Kidney glomerular epithelial cell (primary cell): ENCODE measurements at places on chromosomes 6 and 20.
A peak's percentile ranks its signal among the peaks of the same experiment; 100 is the strongest.

GRCh38 chr6:151546941-151547659, 53.3 kb downstream of the CCDC170 start:
- DNase-seq: no peak

DNA sequence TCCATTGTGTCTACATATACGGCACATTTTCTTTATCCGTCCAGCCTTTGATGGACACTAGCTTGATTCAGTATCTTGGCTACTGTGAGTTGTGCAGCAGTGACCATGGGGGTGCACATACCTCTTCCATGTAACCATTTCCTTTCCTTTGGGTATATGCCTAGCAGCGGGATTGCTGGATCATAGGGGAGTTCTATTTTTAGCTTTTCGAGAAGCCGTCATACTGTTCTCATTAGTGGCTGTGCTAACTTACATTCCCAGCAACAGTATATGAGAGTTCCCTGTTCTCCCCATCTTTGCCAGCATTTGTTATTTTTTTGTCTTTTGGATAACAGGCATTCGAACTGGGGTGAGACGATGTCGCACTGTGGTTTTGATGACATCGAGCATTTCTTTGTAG, 395.0 kb downstream of the SMOC2 start:
- no peak for DNase-seq

GRCh38 chr6:26379740-26380139, 3.2 kb upstream of the BTN2A2 start:
- no peak for DNase-seq

DNA sequence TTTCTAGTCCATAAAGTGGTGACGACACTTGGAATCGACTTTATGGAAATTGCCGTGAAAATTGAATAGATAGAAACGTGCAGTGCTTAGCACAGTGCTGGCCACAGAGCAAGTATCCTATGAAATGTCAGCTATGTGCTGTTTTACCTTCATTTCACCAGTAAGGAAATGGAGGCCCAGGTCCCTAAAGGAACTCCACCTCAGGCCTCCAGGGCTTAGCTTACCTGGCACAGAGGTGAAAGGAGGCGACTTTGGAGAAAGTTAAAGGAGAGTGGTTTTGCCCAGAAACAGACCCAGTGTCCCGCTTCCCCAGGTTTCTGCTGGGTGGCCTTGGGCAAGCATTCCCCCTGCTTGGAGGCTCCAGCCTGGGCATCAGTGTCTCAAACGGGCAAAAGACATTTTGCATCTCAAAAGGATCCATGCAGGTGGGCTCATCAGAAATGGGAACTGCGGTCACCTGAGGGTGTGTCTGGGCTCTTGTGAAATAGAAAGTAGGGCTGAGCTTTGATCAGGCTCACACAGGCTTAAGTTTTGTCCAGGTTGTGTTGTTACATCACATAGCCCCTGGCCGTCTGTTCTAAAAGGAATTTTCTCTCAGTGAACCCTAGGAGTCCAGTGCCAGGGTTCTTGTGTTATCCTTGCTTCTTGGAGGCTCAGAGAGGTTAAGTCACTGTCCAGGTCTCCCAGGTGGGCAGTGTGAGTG, 6.8 kb upstream of the TULP1 start:
- no peak for DNase-seq

DNA sequence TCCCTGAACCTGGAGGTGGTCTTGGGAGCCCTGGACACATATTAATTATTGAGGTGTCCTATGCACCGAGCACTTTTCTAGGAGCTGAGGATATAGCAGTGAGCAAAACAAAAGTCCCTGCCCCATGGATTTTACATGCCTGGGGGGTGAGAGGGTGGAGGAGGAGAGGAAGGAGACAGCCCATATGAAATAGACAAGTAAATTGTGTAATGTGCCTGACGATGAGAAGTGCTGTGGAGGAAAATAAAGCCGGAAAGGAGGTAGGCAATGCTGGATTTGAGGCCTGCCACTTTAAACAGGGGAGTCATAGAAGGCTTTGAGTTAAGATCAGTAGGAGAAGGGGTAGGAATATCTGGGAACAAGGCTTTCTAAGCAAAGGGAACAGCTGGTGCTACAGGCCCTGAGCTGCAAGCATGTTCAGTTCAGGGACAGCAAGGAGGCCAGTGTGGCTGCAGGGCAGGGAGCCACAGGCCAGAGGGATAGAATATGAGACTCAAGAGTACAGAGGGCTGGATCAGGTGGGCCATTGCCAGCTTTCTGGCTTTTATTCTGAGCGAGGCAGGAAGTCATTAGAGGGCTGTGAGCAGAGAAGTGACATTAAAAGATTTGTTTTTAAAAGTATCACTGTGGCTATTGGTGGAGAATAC, 19.1 kb upstream of the MYLIP start:
- no peak for DNase-seq

DNA sequence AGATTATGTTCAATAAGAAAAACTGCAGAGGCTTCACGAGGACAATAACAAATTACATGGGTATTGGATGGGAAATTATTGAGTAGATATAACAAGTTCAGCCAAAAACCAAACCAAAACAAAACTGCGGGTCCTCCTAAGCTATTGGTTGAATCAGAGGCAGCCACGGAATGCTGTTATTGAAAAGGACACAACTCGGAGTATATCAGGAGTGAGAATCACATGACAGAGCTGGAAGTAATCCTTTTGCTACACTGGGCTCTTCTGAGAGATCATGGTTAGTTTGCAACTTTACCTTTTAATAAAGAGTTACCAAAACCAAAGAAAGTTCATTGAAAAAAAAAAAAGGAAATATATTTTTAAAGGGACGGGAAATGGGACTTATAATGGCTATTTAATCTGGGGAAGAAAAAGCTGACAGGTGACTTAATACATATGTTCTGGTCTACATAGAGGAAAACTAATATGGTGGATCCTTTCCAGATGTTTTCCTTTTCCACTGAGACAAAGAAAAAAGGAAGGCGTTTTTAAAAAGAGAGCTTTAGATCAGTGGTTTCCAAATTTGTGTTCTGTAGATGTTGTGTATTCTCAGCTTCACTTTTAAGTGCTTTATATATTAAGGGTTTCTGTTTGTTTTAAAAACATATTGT, 6.9 kb upstream of the CITED2 start:
- DNase-seq: no peak

- DNase-seq: no peak
Measured at GRCh38 chr20:54559890-54560289, 84.5 kb downstream of the DOK5 start.

DNA sequence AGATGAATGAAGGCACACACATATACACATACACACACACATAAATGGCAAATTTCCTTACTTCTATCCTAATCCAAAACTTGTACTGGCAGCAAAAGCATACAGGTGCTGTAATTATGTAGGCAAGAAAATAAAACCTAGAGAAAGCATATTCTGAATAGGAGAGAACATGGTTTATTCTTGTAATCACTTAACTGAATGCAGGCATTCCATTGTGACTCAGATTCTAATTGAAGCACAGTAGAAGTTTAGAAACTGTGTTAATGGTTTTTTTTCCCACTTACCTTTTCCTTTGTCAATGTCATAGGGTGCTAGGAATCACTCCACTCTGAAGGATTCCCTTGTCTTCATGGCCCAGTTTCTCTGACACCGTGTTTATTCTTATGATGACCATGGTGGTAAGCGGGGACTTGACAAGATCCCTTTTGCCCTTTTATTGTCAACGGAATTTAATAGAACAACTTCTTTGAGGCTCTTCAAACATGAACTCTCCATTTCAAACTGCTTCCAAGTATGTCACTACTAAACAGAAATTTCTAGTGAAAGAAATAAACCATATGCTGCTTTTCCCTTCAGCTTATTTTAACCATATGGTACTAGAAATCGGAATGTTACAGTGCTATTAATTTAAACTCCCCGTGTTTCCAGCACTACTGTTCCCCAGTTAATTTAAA, 164.2 kb downstream of the OGFRL1 start:
- DNase-seq: no peak

- no peak for DNase-seq
Measured at GRCh38 chr6:107061125-107062020, 33.4 kb downstream of the MTRES1 start.

DNA sequence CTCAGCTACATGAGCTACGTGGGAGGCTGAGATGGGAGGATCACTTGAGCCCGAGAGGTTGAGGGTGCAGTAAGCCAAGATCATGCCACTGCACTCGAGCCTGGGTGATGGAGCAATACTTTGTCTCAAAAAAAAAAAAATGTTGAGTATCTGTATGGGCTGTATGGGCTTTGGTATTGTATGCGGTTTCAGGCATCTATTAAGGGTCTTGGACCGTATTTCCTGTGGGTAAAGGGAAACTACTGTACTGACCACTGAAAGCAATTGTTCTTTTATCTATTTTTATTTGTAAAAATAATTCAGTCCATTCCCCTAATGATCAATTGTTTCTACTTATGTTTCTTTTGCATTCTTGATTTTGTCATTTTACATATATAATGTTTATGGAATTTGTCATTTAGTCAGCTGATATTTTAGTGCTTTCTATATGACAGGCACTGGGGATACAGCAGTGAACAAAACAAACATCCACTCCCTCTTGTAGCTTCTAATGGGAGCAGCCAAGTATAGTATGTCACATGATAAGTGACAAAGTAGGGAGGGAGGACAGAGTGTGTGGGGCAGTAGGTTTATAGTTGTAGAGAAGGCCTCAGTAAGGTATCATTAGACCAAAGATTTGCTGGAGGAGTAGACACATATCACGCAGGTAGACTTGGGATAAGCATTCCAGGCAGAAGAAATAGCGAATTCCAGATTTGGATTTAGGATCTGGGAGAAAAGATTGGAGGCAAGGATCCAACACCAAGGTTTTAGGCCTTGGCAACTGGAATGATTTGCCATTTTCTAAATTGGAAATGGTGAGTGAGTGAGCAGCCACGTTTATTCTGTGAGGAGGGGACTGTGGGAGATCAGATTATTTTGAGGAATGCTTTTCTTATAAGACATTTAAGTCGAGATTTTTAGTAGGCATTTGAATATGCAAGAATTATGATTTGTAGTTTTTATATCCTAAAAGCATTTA, 6.0 kb downstream of the PCMT1 start:
- no peak for DNase-seq

DNA sequence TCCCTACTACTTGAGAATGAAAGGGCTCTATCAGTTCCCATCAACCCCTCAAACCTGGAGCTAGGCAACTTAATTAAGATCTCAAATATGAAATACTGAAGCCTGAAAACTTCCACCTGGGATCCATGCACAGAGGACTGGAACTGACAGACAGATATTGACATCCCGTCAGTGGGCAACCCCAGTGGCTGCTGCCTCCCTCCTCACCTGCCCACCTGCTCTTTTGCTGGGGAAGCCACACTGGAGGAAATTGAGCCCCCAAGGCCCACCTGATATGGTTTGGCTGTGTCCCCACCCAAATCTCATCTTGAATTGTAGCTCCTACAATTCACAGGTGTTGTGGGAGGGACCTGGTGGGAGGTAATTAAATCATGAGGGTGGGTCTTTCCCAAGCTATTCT, 192.8 kb downstream of the LRFN2 start:
- no peak for DNase-seq

GRCh38 chr6:2738373-2738979, 12.2 kb downstream of the MYLK4 start:
- DNase-seq: peak; percentile 58

DNA sequence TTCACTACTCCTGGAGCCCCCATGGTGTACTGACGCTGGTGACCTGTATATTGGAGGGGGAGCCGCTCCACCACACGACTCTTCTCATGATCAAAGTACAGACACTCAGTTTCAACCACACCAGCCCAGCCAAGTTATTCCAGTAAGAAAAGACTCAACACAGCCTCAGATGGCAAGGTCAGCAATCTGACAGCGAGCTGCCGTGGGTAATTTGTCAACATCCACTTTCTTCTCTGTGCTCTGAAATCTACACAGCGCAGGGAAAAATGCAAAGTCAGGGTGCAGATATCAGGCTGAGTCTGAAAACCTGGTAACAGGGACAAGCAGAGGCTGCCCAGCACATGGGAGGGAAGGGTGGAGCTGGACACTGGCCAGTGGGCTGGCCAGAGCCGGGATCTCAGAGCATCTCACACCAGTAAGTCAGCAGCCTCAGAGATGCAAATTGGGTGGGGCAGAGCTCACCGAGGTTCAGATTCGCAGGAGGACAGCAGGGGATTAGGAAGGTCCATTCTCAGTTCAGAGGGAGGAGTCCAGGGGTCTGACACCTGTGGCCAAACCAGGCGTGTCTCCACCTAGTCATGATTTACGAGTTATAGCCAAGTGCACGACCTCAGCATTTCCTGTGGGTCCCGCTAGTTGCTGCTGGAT, 44.5 kb upstream of the RPS6KA2 start:
- DNase-seq: no peak

DNA sequence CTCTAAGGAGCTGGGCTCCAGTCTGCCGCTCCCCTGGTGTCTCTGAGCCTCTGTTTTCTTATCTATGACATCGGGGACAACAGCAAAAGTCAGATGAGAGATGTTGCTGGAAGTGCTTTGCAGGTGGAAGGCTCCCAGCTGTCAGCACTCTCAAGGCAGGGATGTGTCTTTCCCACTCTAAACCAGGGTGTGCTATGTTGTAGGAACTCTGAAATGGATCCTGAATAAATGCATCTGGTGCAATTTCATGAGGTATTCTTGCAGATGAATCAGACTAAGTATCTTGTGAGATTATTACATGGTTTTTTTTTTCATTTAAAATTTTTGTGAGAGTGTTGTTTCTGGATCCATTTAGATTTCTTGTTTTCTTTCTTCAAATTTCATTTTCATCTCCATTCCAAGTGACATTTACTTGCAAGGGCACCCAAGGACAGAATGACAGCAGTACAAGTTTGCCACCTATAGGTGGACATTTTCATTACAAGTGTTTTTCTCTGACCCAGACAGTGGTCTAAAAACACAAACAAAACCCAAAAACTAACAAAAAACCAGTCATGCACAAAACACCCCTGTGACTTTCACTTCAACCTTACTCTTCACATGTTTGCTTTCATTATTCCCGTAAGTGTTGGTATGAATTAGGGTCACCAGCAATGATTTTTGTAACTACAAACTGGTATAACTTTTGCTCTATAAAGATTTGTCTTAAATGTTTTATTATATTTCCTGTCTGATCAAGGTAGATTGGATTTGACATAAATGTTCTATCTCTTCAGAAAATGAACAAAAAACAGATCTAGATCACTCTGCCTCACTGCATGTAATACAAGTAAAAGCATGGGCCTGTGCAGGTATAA, 14.7 kb upstream of the SIM1 start:
- peak; percentile 38 for DNase-seq

DNA sequence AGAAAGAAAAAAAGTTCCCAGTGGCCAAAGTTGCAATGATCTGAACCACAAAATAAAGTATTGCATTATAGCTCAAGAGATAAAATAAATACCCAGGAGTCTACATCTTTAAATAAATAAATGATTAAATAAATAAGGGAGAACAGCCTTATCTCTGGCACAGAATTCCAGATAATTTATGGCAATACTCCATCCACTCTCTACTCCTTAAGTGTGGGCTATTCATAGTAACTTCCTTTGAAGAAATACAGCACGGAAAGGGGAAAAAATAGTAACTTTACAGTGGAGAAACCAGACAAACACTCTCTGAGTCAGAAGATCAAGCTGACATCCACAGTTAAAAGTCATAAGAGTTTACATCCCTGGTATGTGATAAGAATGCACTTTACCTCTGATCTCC, 11.6 kb downstream of the AURKA start:
- DNase-seq: no peak
